ENCODE measurements at places on chromosomes 4 and X.

DNA sequence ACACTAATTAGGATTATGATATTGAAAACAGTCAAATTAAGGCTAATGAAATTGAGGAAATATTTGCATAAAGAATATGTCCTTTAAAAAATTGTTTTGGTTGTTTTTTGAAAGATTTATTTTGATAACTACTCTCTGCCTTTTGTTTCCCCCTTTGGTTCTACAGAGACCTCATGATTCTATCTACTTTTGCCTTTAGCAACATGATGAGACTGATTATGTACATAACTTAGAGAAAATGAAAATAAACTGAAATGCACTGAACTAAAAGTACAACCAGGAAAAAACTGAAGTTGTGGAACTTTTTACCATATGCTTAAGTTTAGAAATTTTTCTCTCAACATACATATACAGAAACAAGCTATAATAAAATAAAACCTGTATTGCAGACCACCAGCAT, 21.4 kb downstream of the EXOC1 start:
- DNase-seq, result no peak

GRCh38 chr4:7826176-7826908, 113.3 kb downstream of the AFAP1 start:
- no peak for DNase-seq

- DNase-seq, result no peak
Observed at GRCh38 chr4:1027915-1028238, 16.5 kb downstream of the FGFRL1 start.

DNA sequence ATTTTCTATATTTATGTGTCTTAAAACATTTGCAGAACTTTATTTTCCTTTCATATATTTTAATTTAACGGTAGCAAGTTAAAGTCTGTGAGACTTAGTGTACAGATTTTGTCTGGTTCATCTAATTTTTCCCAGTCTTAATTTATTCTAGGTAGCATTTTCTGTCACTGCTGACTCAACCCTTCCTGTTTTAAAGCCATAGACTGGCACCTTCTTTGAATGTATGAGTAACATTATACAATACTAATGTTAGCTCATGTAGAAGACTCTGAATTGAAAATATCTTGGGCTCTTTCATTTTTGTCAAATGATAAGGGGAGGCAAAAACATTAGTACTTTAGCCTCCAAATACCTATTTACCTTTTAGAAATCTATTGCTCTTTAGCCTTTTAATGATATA, 43.6 kb downstream of the BLTP1 start:
- no peak for DNase-seq

Measured in activated CD4-positive, alpha-beta T cell treated with anti-CD3 and anti-CD28 coated beads, Interleukin-2, amount 10 ng/mL, durations not matched to agents 7 days and 5 days (primary cell).